ENCODE measurements at places on chromosomes 2 and 18.

- no peak for DNase-seq
Observed at GRCh38 chr2:167769020-167769419, 478.4 kb downstream of the STK39 start.

DNA sequence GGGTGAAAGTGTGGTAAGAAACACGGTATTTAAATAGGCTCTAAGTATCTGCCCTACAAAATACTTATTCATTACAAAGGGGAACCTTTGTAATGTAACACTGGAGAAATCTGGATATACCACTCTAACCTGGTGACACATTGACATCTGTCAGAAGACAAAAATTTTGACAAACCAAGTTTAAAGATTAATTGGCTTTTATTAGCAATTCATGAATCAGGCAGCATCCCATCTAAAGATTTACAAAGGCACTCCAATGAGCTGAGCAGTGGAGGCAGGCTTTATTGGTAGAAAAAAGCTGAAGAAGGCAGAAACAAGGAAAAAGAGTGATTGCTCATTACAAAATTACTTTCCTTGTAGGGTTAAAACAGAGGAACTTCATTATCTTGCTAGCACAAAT is 35.0 kb downstream of the BMPR2 start:
- no peak for DNase-seq

DNA sequence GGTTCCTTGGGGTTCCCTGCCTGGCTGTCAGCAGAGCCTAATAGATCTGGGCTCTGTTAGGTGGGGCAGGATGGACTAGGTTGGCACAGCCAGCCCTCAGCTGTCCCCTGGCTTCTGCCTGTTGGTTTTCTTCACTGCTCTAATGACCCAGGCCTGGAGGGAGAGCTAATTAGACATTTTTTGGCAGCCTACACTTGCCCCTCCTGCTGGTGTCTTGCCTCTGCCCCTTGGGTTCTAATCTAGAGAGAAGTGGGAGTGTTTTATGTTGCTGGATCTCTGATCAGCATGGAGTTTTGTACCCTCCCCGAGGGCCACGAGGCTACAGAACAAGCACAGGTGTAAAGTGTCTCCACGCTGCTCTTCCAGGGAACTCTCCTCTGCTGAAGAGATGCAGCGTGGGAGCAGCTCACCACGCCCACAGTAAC is 199.4 kb upstream of the RASGRP3 start:
- no peak for DNase-seq

- DNase-seq = no peak
Observed at GRCh38 chr2:164023896-164024295, 288.1 kb upstream of the FIGN start.

DNA sequence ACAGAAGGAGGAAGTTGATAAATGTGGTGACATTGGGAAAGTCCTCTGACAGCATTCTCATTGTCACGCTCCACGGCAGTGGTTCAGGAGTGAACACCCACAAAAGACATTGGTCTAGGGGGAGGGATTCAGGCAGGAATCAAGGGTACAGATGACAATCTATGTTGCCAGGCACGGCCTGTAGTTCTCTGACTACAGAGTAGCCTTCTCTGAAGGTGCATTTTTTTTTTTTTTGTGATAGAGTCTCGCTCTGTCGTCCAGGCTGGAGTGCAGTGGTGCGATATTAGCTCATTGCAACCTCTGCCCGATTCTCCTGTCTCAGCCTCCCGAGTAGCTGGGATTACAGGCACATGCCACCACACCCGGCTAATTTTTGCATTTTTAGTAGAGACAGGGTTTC is 7.4 kb upstream of the MOB1A start:
- DNase-seq = no peak

DNA sequence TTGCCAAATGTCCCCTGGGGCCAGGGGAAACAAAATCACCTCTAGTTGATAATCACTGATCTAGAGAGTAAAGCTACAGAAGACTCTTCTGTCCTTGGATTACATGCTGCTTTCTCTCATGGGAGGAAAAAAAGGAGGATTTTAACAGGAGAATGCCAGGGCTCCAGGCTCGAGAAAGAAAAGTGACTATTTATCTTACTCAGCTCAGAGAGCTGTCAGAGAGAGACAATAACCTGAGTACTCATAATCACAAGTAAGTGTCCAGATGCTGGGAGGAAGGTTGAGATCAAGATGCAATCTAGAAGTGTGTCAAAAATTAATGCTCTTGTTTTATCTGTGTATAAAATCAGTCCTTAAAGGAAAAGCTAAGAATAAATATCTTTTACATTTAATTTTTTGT is 133.3 kb downstream of the PTRHD1 start:
- no peak for DNase-seq

DNA sequence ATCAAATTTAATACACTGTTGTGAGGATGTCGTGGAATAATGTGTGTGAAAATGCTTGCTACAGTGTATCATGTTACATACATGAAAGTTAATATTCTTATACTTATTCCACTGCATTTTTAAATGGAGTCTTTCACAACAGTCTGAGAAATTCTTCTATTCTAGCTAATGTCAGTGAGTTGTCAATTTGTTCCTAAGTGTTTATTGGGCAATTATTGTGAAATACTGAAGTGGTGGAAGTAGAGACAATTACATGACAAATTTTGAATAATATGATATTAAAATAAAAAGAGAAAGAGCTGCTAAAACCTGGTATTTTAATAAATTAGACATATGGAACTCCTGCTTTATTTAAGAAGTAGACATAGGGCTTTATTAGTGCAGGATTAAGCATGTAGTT is 176.1 kb downstream of the PTPRM start:
- DNase-seq = no peak

DNA sequence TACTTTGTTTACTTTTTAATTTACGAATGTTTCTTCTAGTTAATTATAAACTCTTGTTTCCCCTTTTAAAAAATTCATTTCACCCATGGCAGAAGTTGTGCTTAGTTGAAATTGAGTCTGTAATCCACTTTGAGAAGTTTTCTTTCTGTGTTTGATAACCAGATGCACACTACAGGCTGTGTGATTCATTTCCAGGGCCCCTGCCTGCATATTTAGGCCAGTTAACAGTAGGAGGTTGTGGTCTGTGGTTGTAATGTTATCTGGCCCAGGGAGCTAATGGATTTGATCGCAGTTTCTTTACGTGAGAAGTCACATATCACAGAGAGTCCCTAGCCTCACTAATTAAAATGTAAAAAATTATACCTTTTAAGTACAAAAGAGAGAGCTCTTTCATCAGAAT is 3.3 kb downstream of the CDH7 start:
- no peak for DNase-seq

GRCh38 chr2:239160226-239161143 is 240.3 kb downstream of the HDAC4 start:
- no peak for DNase-seq

GRCh38 chr2:3470856-3471737 is 48.2 kb downstream of the ADI1 start:
- no peak for DNase-seq

DNA sequence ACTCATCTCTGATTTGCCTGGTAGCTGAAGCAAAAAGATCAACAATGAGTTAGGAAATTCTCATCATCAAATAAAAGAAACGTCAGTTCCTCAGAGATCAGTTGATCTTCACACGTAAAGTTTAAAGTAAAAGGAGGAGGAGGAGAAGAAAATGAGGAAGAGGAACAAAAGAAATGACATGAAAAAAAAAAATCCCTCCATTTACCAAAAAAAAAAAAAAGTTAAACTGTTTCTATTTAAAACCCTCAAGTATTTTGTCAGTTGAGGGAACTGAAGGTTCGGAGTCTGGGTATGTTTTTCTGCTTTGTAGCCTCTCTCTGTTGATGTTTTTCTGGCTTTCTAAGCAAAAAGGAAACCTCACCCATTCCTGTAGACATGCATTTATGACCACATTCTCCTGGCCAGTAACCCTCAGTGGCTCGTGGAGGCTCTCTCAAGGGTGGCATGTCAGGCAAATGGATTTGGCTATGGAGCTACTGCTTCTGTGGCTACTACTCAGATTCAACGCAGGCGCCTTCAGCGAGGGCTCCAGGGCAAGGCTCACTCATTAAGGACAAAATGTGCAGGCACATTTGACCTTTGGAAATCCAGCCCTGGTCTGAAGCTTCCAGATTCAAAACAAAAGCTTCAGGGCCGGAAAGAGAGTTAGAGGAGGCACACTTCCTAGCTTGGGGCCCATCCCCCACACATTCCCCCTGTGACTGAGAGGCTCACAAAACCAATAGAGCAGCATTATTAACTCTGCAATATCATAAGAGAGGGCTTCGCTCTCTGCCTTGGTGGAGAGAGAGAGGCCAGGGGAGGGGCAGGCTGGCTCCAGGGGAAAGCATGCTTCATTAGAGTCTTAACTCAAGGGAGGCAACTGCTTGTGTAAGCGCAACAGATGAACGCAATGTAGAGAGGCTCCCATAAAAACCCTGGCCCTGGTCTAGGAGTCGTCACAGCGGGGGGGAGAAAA is 22.3 kb downstream of the KLF7 start:
- DNase-seq = no peak

DNA sequence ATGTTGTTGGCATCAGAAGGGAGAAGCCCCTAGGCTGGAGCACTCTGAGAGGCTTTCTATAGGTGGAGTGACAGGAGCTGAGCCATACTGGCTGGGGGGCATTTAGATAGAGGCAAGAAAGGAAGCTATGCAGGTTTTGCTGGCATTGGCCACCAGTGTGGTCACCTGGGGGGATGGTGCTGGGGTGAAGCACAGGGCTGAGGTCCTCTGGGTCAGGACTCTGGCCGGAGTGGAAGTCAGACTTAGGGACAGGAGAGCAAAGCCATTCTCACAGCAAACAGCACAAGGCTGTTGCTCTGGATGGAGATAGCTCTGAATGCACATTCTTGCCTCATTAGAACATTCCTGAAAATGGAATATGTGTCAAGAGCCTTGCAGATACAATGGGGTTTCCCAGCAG is 47.4 kb downstream of the NTSR2 start:
- no peak for DNase-seq

DNA sequence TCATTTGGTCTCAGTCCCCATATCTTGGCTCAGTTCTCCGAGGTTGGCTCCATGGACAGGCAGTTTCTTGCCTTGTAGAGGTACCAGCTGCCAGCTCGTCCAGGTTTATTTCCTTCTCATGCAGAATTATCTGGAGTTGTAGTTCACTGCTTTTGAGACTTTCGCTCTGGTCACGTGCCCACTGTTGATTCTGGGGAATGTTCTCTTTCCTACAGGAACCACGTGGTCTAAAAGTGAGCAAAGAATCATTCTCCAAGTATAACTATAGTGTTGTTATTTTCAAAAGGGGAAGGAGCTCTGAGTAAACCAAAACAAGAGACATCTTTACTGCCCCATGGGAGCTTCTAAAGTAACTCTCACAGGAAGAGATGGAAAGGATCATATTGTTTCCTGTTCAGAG is 41.2 kb upstream of the RAB27B start:
- DNase-seq = no peak

DNA sequence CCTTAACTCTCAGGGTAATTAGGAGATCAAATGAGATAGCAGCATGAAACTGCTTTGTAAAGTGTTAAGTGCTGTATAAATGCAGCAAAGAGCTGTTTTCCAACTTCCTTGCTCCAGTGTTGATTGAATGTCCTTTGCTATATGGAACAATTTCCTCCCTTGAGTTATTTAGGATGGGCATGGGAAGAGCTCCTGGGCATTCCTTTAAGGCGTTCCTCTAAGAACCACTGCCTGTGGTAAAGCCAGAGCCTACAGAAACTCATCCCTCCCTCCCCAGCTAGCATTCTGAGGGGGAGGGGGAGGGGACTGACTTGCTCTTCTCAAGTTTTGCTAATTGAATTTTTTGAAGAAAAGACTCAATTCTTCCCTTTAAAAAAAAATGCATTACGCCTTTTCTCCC is 1.4 kb downstream of the AKAIN1 start:
- DNase-seq = no peak

DNA sequence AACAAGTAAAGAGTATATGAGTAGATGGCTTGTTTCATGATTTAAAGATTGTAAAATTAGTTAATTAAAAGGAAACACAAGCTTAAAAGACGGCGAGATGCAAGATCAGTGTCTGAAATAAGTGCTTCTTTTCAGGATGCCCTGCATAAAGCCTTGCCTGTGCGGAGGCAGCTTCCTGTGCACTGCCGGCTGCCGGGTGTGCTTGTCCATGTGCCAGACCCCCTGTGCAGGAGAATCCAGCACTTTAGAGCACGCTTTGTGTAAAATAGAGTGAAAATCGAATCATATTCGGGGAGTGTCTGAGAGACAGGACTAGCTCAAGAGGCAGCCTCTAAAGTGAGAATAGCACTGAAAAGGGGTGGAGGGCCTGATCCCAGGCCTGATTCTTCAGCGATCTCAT is 154.7 kb downstream of the CHST9 start:
- no peak for DNase-seq

GRCh38 chr2:102895376-102895775 is 133.5 kb downstream of the TMEM182 start:
- DNase-seq = no peak

DNA sequence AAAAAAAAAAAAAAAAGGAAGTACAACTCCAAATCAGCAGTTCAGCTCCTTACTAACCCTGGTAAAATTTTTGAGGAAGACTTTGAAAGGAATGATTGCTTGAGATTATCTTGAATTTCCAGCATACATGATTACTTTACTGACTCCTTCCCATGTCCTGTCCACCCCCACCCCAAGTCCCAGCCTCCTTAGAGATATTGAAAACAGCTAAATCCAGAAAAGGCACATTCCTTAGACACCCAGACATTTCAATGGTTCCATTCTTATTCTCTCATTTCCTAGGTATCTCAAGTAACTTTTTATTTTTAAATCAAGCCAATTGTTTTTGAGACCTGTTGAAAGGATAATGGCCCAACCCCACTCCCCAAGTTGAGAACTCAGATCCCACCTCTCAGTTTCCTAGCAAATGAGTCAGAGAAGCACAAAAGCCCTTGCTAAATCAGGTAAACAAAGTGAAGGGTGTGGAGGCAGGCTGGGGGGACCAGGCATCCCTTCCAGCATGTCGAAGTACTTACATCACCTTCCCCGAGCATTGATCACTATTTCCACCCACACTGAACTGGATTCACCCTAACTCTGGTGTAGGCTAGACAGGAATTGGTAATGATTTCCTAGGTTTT is 95.4 kb upstream of the FZD7 start:
- DNase-seq = no peak

DNA sequence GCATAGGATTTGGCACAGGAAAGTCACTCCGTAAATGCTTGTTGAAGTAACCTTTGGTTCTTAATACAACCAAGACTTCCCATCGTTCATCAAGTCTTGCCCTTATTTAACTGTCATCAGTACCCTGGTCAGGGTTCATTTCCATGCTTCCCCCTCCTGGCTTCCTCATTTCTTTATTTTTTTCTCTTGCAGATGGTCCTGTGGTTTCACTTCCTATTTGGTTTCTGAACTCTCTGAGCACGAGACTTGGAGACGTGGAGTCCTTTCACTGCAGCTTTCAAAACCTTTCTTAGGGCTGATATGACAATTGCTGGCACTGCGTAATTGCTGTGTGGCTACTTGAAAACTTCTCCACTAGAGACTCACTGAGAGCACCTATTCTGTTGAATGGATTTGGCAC is 59.9 kb upstream of the PID1 start:
- DNase-seq = no peak

DNA sequence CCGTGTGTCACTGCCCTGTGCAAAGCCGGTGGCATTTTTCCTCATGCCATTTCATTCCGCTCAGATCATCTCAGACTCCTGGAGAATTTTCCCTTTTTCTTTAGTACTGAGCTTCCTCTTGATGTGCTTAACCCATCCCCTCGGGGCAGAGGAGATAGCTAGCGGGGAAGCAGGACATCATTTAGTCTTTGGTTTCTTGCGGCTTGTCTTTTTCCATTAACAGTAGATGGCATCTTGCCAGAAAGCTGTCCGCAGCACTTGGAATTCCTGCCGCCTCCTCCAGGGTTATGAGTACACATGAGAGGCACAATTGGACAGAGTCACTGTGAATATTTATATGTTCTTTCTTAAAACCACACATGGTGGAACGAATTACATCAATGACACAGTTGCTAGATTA is 226.6 kb downstream of the ALPK2 start:
- DNase-seq = no peak
